ENCODE measurements at places on chromosomes 7 and 10. TPM values are rescaled to one million over a fixed set of nuclear protein-coding genes. Genes with fewer than 3 reads are reported as not detected.

The DGKI gene
- 0.50 TPM for polyA plus RNA-seq

The CPED1 gene
- polyA plus RNA-seq, result 11.2 TPM

The CCL26 gene
- 0.80 TPM for polyA plus RNA-seq

- DNase-seq, result no peak
Observed at GRCh38 chr10:22332116-22332692, 11.3 kb downstream of the BMI1 start.

DNA sequence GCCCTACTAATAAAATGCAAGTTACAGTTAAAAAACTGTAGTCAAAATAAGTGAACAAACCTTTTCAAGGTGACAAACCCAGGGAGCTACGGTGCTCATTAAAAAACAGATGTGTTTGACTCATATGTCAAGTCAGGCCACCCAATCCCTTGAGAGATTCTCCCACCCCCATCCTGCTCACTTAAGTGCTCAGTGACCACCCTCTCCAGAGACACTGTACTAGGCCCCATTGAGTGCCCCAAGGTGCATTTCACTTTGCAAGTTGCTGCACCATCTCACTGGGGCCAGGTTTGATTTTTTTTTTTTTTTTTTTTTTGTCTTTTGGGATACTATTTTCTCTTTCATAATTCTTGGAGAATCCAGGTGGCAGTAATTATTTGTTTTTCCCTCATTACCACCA is 1.9 kb downstream of the ERV3-1 start:
- no peak for DNase-seq

GRCh38 chr10:125155101-125155500 is 5.3 kb downstream of the CTBP2 start:
- DNase-seq, result no peak

DNA sequence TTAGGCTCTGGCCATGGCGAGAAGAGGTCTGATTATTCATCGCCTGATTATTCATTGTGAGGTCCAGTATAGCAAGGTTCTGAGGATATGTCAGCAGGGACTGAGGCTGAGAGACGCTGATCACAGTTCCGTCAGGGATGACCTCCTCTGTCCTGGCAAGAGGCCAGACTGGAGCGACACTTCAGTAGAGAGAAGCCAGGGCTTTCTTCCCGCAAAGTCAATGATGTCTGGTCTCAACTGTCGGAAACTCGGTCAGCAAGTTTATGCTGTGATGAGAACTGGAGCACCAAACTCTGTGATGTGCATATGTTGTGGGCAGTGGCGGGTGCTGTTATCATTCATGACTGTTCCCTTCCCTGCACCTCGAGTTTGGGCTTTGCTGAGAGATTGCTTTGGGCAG is 29.0 kb upstream of the GNA12 start:
- DNase-seq, result no peak

GRCh38 chr10:27826369-27826768 is 80.8 kb upstream of the MKX start:
- no peak for DNase-seq

DNA sequence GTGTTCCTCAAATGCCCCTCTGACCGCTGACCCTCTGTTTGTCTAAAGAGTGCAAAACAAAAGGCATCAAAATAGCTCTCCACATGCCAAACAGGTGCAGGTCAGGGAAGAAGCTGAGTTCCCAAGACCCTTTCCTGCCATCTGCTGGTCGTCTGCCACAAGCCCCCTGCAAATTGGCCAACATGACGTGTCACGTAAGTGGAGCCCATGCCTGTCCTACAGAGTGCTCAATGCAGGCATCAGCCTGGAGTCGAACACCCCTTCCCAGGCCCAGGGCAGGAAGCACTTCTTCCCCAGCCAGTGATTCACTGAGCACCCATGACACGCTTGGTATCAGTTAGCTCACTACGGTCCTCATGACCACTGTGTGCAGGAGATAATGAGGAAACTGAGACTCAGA is 14.1 kb downstream of the TMEM72 start:
- no peak for DNase-seq

GRCh38 chr10:113071446-113071845 is 121.4 kb downstream of the TCF7L2 start:
- DNase-seq, result no peak

- DNase-seq, result no peak
Observed at GRCh38 chr7:80432166-80432565, 79.7 kb downstream of the GNAT3 start.

- DNase-seq, result no peak
Observed at GRCh38 chr7:109663806-109664205, 1094.1 kb downstream of the DNAJB9 start.

DNA sequence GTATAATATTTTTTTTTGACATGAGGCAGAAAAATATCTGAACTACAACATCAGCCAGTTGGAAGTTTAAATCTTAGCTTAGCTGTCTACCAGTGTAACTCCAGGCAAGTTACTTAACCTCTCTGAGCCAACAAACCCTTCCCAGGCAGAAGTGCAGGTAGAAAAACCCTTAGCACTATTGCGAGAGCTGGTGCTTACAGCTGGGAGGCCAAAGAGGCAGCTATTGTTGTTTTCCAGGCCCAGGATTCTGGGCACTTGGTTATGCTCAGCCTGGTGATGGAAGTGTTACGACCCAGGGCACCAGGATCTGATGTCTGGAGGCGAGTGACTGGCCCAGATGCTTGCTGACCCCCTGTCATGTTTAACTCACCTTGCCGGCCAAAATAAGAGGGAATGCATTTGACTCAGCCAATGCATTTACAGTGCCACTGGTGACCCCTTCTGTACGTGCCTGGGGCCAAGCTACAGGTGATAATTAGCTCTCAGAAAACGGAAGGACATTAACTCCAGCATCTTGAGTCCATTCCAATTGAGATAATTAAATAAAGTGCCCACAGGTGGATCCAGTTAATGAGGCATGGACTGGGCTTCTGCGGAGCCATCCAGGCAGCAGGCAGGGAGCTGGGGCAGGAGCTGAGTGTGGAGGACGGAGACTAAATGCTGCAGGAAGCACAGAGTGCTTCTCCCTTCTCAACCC is 126.5 kb upstream of the HABP2 start:
- DNase-seq, result no peak

DNA sequence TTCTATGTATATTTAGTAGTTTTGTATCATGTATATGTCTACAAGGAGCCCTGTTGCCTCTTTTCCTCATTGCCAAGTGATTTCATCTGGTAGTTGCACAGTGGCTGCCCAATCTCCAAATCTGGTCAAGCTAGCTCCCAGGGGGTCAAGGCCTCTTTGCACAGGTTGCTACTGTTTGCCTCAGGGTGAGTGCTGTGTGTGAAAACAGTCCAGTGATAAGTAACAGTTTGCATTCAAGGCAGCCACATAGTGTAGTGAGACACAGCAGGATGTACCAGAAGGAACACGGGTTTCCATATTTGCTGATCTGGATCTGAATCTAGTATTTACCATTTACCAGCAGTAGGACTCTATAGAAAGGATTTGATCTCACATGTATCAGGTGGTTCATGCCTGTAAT is 13.3 kb upstream of the EPC1 start:
- DNase-seq, result no peak

Data from muscle of back (tissue), 13 donors.